ENCODE measurements at places on chromosomes 12 and 14.

DNA sequence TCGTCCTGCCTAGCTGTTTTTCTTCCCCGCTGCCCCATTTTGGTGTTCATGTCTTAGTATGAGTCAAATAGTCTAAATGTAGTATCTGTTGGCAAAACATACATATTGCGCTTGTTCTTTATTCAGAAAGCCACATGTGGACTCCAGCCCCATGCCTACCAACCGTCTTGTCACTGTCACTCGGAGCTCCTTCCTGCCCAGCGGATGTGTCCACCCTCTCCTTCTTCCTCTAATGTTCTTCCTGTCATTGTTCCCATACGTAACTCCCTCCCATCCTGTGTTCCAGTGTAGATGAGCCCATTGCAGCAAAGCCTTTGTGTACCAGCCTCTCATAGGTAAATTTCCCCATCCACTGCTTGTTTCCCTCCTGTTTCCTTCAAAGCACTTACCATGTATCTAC lies 120.5 kb downstream of the TMX1 start:
- no peak for DNase-seq

GRCh38 chr12:45671254-45671653 lies 58.3 kb upstream of the ARID2 start:
- no peak for DNase-seq

GRCh38 chr14:78090864-78091263 lies 79.3 kb upstream of the NRXN3 start:
- no peak for DNase-seq

DNA sequence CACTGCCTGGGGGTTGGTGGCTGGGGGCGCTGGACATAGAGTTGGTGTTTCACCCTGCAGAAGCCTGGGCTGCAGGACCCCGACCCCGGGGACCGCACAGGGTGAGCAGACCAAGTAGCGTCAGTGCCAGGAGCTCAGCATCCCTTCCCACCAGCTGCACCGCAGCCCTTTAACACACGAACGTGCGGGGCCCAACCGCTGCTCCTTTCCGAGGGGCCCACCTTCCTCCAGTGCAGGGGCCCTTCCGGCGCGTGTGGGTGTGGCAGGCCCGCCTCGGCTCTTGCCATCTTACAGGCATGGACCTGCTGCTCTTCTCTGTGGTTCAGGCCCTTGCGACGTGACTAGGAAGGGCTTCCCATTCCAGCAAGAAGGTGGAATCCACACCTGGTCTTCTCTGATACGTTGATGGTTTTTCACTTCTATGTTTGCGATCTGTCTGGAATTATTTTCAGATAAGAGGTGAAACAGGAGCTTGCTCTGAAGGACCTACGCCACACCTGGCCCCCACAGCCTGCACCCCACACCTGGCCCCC lies 47.8 kb downstream of the LRCOL1 start:
- no peak for DNase-seq

DNA sequence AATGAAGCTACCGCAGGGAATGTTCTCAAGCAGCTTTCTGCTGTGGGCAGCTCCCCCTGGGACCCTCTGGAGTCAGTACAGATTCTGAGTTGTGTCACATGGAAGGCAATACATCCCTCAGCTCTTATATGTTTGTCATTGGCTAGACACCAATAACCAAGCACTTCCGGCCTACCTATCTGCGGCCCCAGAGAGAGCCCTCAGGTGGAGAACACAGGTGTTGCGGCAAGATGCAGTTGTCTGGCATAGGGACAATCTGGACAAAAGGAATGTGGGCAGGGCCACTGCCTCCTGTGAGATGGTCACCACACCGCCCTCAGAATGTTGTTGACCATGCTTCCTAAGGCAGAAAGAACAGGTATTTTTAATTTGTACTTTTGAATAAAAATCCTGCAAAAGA lies 118.7 kb downstream of the BRMS1L start:
- DNase-seq: no peak
